T-cell (primary cell): ENCODE measurements at places on chromosomes 3 and 15. TPM values are rescaled to one million over a fixed set of nuclear protein-coding genes. Genes with fewer than 3 reads are reported as not detected.
A peak's percentile ranks its signal among the peaks of the same experiment; 100 is the strongest.

- no peak for DNase-seq
Measured at GRCh38 chr3:65786890-65787289, 251.8 kb downstream of the MAGI1 start.

GRCh38 chr3:161989012-161989411 lies 492.4 kb downstream of the OTOL1 start:
- DNase-seq = no peak

Gene FAM81A
- total RNA-seq = not detected

- DNase-seq = no peak
Measured at GRCh38 chr3:119258915-119259314, 18.2 kb upstream of the B4GALT4 start.

Gene CGNL1
- 0.16 TPM for total RNA-seq

Gene CCDC33
- total RNA-seq = not detected

GRCh38 chr3:45026038-45026437 lies at the start of gene CLEC3B:
Gene CLEC3B (plus strand): TSS chr3:45026303. CDS start chr3:45026363, 60 bp downstream.
- no peak for DNase-seq

DNA sequence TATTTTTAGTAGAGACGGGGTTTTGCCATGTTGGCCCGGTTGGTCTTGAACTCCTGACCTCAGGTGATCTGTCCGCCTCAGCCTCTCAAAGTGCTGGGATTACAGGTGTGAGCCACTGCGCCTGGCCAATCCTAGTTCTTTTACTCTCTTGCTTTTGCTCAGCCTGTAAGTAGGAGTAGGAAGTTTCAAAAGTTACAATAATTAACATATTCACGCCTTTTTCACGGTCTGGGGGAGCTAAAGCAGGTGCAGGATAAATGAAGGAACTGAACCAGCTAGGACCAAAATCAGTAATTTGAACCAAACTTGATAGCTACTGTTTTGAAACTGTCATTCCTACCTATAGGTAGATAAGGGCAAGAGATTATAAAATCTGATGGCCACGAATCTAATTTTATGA lies 98.5 kb downstream of the CACNA1D start:
- no peak for DNase-seq

DNA sequence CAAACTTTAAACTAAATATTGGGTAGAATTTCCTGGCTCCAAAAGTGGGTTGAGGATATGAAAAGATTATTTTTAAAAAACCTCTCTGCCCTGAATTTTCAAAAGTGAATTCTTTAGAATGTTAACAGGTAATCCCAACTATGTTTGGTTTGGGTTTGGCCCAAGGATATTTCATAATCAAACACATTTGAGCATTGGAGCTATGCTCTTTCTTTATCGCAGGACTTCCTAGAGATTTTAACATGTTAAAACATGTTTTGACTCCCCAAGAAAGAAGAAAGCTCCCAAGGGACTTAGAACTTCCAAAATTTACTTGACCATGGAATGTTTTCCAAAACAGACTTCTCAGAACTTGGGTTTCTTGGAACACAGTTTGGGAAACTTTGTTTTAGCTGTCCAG lies 75.6 kb upstream of the SYNPR start:
- DNase-seq = no peak

DNA sequence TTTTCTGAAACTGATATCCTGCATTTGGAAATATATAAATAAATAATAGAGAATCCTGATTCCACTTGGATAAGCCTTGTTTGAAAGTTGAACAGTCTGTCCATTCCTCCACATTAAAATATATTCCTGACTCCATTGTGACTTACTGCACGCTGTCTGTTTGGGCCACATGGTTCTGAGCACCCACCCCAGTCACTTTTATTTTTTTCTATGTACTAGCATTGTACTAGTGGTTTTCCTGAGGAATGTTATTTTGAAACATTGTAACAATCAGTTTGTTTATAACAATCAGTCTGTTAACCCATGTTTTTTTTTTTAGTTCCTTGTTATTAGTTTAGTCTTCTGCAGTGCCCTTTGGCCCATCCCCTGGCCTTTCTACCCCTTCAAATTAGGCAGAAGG lies 87.4 kb upstream of the CCNL1 start:
- DNase-seq = no peak

- peak; percentile 26 for DNase-seq
Measured at GRCh38 chr3:155870945-155871745, 695 bp downstream of the GMPS start.

GRCh38 chr3:43015991-43016865 lies 37.1 kb downstream of the GASK1A start:
- no peak for DNase-seq

Gene FOXB1
- total RNA-seq = not detected

DNA sequence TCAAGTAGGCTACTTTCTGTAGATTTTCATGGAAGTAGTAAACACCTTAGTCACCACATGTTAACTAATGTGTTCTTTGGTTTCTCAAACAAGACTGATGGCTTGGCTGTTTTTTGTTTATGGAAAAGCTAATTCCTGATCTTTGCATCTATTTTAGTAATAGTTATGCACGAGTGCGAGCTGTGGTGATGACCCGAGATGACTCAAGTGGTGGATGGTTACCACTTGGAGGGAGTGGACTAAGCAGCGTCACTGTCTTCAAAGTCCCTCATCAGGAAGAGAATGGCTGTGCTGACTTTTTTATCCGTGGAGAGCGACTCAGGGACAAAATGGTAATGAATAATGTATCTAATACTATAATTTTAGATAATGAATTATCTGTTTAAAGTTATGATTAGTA lies 46.6 kb downstream of the SPRED1 start:
- no peak for DNase-seq

GRCh38 chr15:68572309-68572708 lies 6.5 kb upstream of the CORO2B start:
- no peak for DNase-seq

Gene THPO
- not detected for total RNA-seq

- no peak for DNase-seq
Measured at GRCh38 chr3:127162947-127163645, 29.8 kb upstream of the PRR23E start.

- DNase-seq = no peak
Measured at GRCh38 chr15:67117370-67117769, 52.0 kb downstream of the SMAD3 start.

Gene RBPMS2
- 0.20 TPM for total RNA-seq

Gene HEXA
- total RNA-seq = 101 TPM

Gene WNT7A
- total RNA-seq = 15.4 TPM
